ENCODE measurements at places on chromosomes 1 and 21.

DNA sequence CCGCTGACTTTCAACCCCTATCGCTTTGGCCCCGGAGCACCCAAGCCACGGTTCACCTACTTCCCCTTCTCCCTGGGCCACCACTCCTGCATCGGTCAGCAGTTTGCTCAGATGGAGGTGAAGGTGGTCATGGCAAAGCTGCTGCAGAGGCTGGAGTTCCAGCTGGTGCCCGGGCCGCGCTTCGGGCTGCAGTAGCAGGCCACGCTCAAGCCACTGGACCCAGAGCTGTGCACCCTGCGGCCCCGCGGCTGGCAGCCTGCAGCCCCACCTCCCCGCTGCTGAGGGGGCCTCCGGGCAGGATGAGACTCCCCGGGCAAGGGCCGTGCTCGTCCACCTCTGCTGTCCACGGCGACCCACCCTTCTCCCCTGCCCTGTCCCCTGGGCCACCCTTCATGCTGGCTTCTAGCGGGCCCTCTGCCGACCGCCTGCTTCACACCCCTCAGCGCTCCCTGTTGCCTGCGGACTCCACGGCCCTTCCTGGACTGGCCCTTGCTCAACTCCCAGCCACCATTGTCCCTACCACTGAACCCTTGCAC, 92.2 kb upstream of the TRABD2B start:
- DNase-seq: no peak

GRCh38 chr1:54285815-54286345, 85.9 kb downstream of the MRPL37 start:
- DNase-seq: no peak

GRCh38 chr1:202935844-202936243, 8.8 kb upstream of the KLHL12 start:
- no peak for DNase-seq

DNA sequence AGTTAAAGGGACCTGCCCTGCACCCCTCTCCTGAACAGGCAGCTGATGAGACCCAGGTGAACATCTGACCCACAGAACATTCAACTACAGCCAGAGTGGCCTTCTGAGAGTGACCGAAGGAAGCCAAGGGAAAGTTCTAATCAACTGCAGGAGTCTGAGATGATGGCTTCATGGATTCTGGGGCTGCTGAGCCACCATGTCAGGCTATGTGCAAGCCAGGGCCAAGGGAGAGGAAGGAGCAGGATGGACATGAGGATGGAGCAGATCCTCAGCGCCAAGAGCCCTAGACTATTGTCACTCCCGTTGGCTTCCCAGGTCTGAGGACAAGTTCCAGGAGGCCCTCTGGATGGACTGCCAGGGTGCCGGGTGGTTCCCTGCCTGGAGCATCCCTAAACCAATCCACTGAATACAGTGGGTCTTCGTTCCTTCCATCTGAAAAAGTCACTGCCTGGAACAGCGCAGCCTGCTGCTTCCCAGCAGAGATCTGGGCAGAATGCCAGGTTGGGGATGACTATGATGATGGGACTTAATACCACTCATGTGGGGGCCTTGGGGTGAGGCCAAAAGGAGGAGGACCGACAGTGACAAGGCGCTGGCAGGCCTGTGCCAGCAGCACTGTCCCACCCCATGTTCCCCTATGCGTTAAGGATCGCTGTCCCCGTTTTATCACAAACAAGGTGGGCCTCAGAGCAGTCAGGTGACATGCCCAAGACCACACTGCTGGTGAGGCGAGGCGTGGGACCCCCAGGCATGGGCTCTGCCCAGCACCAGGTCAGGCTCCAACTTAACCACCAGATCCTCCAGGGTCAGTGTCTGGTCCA, 19.8 kb downstream of the SPOCD1 start:
- DNase-seq: no peak

- DNase-seq: no peak
These were observed 9.3 kb downstream of the DCST2 start for GRCh38 chr1:155024315-155024714.

DNA sequence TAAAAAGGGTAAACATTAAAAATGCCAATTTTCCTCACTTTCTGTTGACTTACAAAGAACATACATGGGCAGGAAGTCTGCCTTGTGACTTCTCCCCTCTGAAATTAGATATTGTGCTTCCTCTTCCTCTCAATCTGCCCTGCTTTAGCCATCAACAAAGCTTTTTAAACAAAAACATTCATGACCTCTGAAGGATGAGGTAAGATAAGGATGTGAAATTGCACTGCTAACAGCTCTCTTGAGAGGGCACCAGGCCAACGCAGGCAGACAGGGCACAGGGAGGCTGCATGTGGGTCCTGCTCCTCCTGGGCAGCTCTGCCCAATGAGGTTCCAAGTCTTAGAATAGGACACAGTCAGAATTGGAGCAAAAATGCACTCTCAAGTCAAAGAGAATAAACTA, 62.1 kb downstream of the DEGS1 start:
- DNase-seq: no peak

DNA sequence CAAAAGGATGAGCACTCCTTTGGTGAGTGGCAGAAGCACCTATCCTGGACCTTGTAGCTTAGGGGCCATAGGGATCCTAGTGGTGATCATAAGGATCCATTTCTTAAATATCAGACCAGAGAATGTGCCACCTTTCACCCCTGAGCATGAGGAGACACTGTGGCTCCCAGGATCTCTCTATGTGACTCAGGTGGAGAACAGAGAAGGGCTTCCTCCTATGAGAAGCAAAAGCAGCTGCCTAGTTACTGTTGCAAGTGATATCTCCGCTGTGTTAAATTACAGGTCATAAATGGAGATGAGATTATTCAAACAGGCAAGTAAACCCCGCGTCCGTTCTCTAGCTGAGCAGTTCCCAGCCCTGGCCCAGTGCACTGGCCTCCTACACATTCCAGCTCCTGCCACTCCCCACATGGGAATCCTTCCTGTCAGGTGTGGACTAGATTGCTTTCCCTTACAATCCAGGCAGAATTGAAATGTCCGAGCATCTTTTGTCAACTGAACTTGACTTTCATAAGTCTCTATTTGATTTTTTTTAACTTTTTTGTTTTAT, 26.3 kb downstream of the CLEC20A start:
- no peak for DNase-seq

- DNase-seq: no peak
These were observed 292.8 kb upstream of the B3GALT2 start for GRCh38 chr1:193479187-193479586.

DNA sequence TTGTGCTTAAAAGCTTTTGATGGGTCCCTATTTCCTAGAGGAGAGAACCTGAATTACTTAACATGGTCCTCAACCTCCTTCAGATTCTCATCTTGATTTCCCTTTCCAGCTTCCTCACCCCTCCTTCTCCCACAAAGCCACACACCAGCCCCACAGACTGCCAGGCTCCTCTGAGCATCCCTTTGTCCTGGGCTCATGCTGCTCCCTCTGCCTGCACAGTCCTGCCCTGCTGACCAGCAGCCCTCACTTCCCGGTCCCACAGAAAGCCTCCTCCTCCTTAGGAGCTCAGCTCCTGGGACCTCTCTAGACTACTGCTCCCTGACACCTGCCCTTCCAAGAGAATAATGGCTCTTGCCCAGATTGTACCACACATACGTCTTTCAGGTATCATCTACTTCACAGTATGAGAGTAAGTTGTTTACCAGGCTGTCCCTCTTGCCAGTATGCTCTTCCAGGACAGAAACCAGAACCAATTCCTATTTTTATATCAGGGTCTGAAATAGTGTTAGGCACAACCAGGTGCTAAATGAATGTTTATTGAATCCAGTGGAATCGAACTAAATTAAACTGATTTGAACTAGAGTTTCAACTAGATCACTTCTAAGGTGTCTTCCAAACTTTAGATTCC, 373.4 kb downstream of the LMX1A start:
- DNase-seq: no peak

GRCh38 chr1:195663549-195664280, 944.5 kb downstream of the KCNT2 start:
- DNase-seq: no peak

DNA sequence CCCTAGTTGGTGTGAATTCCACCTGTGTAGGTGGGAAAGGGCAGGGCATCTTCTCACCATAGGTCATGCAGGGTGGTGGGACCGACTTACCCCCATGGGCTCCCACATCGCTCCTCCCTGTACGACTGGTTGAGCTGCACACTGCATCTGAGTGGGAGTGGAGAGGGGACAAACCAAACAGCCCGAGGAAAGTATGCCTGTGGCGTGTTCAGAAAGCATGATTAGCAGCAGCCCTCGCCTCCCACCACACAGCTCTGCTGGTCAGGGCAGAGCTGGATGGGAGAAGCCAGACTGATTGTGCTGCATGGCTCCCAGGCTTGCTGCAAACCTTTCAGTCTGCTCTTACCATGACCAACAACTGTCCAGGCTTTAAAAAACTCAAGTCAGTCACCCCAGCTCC, 24.4 kb downstream of the VANGL1 start:
- DNase-seq: no peak

DNA sequence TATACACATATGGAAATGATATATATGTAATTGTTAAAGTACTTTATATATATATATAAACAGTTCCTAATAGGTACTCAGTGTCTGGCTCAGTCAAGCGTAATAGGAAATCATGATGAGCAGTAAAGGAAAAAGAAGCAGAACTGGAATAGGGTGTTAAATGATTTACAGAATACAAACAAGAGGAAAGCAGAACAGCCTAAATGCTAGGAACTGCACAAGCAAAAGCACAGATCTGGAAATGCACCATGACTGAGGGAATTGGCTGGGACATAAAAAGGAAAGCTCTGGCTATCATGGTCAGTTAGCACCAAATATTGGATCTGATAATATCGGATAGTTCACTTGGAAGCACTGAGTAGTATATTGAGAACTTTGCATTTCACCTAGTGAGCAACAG, 51.8 kb downstream of the SLC44A5 start:
- DNase-seq: no peak

- DNase-seq: no peak
These were observed 39.5 kb upstream of the A3GALT2 start for GRCh38 chr1:33360367-33360766.

- DNase-seq: no peak
These were observed 244.7 kb downstream of the MRPL39 start for GRCh38 chr21:25362375-25363267.

GRCh38 chr1:89820422-89821321, at the start of gene LRRC8D:
TSS of gene LRRC8D (plus strand) at chr1:89821032. CDS start at chr1:89933069, 112,037 bp downstream.
- peak; percentile 50 for DNase-seq

- DNase-seq: no peak
These were observed 98.5 kb downstream of the LMX1A start for GRCh38 chr1:165257969-165258459.

DNA sequence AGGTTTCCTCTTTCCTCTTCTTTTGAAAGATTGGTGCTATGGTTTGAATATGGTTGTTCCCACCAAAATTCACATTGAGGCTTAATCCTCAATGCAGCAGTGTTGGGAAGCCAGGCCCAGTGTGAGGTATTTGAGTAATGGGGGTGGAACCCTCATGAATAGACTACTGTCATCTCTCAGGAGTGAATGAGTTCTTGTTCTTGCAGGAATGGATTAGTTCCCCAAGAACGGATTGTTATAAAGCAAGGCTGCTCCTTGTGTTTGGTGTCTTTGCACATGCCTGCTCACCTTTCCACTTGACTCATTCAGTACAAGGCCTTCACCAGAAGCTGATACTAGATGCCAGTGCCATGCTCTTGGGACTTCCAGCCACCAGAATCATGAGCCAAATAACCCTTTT, 223.2 kb downstream of the BACH1 start:
- no peak for DNase-seq

GRCh38 chr1:40315795-40316594, 1.1 kb downstream of the COL9A2 start:
- no peak for DNase-seq

GRCh38 chr1:54600947-54601721, 22.2 kb downstream of the FAM151A start:
- DNase-seq: no peak

DNA sequence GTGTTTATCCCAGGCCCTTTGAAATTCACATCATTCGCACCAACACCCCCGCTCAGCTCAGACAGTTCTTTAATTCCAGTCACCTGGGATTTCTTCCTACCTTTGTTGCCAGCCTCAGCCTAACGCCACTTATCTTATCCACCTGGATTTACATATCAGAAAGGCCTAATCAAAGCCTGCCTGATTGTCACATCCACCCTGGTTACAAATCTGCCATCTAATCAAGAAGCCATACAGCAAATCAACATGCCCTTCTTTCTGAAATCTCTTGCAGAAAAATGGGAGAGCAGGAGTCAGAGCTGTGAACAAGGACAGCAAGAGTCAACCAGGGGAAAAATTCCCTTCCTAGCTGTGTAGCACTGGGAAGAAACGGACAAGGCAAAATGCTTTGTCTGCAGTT, 173.2 kb upstream of the DAB1 start:
- DNase-seq: no peak

DNA sequence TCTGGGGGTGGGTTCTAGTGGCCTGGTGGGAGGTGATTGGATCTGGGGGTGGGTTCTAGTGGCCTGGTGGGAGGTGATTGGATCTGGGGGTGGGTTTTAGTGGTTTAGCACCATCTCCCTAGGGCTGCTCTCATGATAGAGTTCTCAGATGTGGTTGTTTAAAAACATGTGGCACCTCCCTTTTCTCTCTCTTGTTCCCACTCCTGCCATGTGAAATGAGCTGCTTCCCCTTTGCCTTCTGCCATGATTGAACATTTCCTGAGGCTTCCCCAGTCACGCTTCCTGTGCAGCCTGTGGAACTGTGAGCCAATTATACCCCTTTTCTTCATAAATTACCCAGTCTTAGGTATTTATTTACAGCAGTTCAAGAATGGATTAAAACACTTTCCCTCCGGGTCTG, 327.3 kb upstream of the AJAP1 start:
- DNase-seq: no peak
